Activated CD4-positive, alpha-beta memory T cell treated with anti-CD3 and anti-CD28 coated beads for 36 hours (primary cell): ENCODE measurements at places on chromosomes 2 and 18.
A peak's percentile ranks its signal among the peaks of the same experiment; 100 is the strongest.

DNA sequence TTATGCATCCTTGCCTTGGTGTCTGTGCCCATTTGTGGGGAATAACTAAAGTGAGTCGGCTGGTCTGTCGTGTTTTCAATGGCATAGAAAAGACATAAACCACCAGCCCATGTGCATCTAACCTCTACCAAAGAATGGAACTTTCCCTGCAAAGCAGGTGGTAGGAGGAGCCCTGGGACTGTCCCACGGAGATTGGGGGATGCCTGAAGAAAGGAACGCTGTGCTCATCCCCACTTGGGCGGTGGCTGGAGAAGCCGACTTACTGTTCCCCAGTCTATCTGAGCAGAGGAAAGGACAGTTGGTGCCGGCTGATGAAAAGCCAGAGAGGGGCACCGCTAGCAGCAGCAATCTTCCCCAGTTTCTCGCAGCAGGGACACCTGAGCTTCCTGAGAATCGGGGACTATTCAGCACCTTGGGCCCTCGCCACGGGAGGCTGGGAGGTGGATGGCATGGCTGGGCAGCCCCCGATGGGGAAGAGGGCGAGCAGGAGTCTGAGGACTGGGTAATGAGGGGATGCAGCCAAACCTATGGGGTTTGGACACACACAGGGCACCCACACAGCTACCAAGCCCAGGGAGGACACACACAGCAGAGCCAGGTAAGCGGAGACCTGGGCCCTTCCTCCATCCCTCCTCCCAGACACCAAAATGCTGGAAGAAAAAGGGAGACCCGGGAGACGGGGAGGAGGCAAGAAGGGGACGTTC lies 53.7 kb upstream of the AGAP1 start:
- DNase-seq = no peak

DNA sequence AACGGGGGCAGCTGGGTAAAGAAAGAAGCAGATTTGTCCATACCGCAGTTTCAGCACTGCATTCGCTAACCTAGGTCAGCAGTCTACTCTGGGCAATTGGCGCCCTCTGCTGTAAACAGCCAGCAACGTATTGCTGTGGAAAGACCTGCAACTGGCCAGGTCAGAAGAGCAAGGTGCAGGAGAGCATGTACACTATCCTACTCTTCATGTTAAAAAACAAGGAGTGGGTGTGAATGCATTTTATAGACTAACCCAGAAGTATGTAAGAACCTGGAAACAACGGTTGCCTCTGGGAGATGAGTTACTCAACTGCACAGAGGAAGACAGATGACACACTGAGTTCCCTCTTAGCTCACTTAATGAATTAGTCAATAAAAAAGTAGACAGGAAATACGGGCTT lies 6.2 kb downstream of the MRPS5 start:
- peak; percentile 83 for DNase-seq

- no peak for DNase-seq
These were observed 44.2 kb upstream of the SPTBN1 start for GRCh38 chr2:54411801-54412354.

DNA sequence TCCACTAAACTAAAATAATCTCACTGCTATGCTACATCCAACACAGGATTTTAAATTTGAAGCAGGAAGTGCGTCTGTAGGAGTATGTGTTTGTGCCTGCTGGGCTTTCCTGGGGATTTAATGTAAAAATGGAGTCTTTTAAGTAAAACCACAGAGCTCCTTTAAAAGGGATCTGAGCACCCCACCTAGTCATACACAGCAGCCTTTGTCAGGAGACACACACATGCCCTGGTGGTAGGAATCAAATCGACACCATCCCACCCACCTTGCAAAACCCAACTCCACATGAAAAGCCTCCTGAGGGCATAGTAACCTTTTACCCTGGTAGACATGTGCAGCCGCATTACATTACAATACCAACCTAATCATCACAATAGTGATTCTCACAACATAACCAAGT lies 29.1 kb downstream of the UXS1 start:
- DNase-seq = peak; percentile 29

GRCh38 chr2:215920244-215921100 lies 92.9 kb downstream of the MREG start:
- DNase-seq = peak; percentile 69

DNA sequence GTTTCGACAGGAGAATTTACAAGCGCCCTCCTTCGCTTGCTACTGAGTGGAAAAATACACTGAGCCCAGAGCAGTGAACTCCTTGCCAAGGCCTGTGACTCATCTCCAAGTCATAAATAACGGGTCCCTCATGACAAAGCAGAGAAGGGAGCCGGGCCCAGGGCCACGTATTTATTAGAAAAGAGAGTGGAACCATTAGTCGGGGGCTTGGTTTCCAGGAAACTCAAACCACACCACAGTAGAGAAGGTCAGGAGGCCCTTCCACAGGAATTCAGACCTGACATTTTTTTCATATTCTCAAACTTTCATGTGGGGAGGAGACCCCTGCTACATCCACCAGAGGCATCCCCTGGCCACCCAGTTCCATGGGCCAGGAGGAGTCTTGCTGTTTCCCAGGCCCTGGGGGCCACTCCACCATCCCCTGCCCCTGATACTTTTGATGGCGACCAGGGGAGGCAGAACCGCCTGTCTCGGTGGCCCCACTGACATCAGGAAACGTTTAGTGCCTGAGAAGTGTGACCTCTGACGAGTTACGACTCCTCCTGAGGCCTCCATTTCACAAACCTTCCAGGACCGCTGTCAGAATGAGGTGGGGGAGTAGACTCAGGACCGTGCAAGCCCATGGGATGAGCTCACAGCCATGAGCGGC lies 289.7 kb downstream of the DYSF start:
- DNase-seq = no peak

DNA sequence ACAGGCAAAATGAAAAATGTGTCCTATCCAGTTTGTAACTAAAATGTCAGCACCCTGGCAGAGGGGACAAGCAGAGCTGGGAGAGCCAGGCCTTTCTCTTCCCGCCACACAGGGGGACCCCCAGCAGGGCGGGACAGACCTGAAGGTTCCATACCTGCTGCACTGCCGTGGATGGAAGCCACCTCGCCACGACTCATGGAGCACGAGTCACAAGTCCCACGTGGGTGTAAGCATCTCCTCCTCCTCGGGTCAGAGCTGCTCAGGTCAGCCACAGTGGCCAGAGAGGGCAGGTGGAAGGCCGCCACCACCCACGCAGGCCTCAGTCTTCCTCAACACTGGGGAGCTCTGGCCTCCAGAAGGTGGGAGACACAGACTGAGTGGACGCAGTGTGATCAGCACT lies 21.0 kb downstream of the C1QL2 start:
- no peak for DNase-seq

DNA sequence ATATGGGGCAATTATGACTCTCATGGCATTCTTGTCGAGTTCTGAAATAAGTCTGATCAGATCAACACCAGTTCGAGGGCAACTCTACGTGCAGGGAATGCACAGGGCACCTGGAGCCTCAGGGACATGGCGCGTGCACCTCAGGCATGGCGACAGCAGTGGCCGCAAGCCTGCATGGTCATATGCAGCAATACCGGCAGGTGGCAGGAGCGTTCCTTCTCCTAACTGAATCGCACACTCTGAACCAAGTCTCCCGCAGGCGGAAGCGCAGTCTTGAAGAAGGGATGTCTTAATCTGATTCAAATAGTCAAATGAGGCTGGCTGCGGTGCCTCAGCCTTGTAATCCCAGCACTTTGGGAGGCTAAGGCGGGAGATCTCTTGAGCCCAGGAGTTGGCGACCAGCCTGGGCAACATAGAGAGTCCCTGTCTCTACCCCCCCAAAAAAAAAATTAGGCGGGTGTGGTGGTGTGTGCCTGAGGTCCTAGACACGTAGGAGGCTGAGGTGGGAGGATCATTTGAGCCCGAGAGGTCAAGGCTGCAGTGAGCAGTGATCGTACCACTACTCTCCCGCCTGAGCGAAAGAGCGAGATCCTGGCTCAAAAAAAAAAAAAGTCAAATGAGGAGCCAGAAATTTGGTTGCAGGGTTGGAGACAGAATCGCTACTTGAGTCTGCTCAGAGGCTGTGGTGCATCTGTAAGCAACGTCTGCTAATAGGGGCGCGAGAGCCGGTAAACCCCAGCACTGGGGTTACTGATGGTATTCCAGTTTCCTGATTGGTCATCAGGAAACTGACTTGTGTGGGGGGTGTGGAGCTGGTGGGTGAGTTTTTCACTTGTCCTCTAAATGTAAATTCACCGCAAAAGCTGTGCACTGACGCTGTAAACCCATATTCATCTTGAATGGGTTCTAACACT lies 28.8 kb downstream of the FHL2 start:
- DNase-seq = peak; percentile 93

- no peak for DNase-seq
These were observed 52.5 kb upstream of the CTDP1 start for GRCh38 chr18:79626905-79627749.

- DNase-seq = peak; percentile 50
These were observed 19.4 kb downstream of the TOGARAM2 start for GRCh38 chr2:29000481-29000880.

GRCh38 chr2:16031848-16032159 lies 91.5 kb downstream of the MYCN start:
- no peak for DNase-seq

DNA sequence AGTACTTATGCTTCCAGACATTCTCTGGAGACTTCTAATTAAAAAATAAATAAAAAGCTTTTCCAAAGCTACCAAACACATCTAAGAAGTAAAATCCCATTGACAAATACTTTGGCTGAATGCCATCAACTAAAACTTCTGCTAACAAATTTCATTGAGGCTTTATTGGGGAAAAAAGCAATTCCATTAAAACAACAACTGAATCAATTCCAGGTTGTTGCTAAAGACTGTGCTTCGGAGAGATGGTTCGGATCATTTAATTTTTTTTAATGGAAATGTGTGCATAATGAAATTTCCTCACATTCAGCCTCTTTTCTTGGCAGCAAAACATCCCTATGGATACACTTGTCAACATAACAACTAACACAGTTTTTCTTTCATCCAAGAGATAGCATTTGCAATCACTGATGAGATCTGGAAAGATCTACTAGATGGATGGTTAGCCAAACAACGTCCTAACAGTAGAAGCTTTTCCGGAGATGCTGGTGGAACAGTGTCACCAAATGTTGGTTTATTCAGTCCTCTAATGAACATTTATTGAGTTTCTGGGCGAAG lies 446.1 kb upstream of the FAM98A start:
- DNase-seq = no peak

- DNase-seq = peak; percentile 89
These were observed 28.5 kb upstream of the MCFD2 start for GRCh38 chr2:46943881-46944798.

DNA sequence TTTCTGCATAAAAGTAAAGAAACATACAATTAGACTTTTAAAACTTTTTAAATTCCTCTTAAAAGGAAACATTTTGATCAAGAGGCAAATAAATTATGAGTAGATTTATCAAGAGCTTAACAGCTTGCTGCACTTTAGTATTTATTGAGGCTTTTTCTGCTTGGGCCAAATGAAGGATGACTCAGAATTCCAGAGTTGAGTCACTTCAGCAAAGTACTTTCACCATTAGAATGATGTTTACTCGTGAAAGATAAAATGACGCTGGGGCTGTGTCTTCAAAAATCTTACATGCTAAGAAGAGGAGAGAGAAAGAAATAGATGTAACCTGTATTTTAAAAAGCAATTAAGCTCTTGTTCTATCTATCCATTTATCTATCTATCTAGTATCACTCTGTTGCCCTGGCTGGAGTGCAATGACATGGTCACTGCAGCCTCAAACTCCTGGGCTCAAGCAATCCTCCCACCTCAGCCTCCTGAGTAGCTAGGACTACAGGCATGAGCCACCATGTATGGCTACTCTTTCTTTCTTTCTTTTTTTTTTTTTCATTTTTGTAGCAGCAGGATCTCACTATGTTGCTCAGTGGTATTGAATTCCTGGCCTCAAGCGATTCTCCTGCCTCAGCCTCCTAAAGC lies 75.3 kb upstream of the RIOK3 start:
- no peak for DNase-seq

DNA sequence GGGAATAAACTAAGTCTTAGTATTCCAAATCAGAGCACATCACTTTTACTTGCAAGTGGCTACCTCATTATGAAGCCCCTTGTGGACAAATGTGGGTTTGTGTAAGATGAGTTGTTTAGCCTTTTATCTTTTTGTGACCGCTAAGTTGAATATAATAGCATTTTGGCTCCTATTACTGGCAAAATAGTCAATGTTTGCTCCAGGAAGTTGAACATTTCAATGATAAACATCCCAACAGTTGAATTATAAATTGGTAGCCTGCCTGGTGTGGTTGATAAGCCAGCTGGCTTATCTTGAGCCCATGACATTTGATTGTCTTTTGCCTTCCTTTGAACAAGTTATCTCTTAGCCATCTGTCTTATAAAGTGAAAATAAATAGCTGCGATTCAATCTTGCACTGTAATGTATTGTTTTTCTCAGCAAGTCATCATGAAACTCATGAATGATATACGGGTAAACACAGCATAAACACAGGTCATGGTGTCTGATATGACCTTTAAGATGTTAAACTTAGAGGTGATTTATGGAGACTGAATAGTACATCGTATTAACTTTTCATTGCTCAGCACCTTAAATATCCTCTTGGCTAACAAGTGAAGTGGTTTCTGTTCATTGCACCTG lies 338.4 kb downstream of the SOCS6 start:
- DNase-seq = no peak

GRCh38 chr2:162768656-162769055 lies 69.9 kb downstream of the KCNH7 start:
- DNase-seq = no peak

DNA sequence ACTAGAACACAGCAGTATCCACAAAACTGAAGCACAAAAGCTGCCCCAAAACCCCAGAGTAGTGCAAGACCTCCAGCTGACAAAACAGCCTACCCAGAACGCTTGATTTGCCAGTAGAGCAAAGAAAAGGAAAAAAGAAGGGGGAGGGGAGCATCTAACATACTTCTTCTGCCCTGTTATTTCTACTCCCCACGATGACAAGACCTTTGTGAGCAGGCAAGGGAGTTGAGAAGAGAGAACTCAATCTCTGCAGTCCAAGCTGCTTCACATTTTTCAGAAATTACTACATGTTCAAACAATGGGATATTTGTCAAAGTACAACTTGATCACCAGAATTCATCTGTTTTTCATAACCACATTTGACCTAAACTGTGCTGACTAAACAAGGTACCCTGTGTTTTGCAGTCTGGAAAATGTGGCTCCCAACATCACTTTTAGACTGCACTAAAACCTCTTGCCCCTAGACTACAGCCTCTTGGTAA lies 286.7 kb downstream of the EXOC6B start:
- DNase-seq = no peak

GRCh38 chr2:10599089-10599488 lies 90.7 kb downstream of the NOL10 start:
- DNase-seq = no peak

DNA sequence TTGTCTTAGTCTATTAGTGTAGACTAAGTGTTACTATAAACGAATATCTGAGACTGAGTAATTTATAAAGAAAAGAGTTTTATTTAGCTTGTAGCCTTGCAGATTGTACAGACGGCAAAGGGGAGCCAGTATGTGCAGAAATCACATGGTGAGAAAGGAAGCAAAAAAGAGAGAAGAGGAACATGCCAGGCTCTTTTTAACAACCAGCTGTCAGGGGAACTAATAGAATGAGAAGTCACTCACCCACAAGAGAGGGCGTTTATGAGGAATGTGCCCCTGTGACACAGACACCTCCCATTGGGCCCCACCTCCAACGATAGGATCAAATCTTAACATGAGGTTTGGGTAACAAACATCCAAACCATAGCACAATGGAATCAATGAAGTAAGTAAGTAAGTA lies 20.6 kb upstream of the ZNF804A start:
- no peak for DNase-seq

- peak; percentile 88 for DNase-seq
These were observed 202.6 kb downstream of the TGIF1 start for GRCh38 chr18:3652380-3653262.
